ENCODE measurements at places on chromosomes 13 and 19.
A peak's percentile ranks its signal among the peaks of the same experiment; 100 is the strongest.

DNA sequence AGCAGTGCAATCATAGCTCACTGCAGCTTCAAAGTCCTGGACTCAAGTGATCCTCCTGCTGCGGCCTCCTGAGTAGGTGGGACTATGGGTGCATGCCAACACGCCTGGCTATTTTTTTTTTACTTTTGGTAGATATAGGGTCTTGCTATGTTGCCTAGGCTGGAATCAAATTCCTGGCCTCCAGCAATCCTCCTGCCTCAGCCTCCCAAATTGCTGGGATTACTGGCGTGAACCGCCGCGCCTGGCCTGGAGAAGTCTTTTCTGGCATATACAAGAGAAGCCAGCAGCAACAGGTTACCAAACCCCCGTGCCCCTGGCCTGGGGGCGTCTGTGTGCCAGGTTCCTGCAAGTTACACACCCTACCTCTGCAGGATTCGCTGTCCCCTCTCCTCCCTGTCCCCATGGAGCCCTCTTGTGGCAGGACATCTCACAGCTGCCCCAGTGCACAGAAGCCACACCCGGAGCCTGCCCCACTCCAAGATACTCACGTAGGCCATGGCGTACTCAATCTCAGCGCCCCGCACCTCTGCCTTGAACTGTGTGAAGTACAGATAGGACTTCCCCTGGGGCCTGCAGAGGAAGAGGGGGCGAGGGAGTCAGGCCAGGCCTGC is 9.9 kb downstream of the MYDGF start:
- DNase-seq: no peak

DNA sequence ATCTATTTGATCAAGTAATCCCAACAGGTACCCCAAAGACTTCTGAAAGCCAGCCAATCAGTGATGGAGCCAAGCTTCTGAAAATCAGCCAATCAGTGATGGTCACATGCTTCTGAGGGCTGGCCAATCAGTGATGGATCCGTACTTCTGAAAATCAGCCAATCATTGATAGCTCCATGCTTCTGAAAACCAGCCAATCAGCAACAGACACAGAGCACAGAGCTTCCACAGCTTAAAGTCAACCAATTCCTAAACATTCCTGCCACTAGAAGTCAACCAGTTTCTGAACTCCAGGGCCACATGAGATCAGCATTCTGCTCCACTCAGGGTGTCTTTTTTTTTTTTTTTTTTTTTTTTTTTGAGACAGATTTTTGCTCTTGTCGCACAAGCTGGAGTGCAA is 8.2 kb upstream of the HSD17B14 start:
- DNase-seq: no peak

DNA sequence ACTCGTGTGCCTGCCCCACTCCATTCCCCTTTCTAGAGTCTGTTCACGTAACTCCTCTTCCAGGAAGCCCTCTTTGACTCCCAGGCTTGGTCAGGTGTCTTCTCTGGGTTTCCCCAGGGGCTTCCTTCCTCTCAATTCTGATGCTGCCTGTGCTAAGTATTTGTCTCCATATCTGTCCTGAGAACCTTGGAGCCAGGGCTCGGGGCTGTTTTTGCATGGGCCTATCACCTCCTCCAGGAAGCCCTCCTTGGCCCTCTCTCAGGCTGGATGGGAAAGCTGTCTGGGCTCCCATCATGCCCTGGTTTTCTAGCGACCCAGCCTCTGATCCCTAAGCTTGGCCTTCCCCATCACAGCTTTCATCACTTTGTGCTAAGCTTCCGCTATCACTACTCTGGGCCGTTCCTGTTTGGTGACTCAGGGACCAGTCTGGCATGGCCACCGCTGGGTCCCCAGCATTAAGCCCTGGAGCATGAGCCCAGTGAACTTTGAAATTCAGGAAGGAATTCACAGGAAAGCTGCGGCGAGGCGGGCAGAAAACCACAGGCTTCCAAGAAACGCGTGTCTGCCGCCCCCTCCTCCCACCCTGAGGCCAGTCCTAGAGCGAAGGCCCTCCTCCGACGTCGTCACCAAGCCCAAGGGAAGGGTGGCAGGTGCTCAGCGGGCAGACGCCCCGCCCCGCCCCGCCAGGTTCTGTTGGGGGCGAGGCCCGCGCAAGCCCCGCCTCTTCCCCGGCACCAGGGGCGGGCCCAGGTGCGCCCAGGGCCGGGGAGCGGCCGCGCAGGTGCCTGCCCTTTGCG is 486 bp upstream of the SPINT2 start:
- DNase-seq: no peak

- no peak for DNase-seq
Measured at GRCh38 chr13:41212881-41213280, 18.5 kb upstream of the KBTBD7 start.

GRCh38 chr19:6694147-6694815 is 24.3 kb upstream of the TNFSF14 start:
- DNase-seq: no peak

DNA sequence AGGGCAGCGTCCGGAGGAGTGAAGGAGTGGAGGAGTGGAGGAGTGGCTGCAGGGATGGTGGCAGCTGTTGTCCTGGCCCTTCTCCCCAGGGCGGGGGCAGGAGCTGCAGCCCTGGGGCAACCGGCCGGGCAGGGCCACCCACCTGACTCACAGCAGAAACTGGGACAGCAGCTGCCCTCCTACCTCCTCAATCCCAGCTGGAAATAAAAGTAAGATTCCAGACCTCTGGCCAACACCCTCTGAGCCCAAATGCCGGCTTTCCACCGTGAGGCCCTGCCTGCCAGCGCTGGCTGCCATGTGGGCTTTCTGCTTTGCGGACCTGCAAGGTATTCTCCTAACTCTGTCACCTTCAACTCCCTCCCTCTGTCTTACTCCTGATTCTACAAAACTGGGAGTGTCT is 3.3 kb upstream of the CLPP start:
- DNase-seq: no peak

DNA sequence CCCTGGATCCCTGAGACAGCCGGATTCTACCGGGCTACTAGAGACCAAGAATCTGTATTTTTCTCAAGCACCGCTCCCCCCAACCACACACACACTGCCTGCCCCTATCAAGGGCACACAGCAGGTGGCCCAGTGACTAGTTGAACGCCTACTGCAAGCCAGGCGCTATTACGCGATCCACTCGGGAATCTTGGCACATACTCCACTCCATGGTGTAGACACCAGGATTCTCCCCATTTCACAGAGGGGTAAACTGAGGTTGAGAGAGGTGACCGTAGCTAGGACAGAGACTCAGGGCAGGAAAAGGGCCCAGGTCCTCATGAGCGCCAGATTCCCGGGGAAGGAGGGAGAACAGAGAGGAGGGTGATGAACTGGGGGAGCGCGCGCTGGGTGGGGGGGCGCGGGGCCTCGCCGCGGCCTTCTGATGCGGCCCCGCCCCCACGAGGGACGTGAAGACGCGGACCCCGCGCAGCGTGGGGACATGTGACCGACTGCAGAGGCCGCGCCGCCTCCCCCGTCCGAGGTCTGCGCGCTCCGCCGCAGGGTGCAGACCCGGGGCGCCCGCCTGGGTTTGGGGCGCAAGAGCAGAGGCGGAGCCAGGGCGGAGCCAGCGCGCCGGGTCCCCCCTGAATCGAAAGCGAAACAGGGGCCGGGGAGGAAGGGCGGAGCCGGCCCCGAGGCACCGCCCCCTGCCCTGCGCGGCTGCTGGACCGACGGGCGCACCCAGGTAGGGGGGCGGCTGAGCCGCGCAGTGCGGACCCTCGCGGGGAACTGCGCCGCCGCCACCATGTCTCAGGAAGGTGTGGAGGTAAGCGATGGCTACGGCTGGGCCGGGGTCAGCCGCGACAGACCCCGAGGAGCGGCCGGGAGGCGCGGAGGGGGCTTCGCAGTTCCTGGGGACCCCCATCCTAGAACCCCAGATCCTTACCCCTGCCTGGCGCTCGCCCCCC is at the start of gene SHFL:
Gene SHFL (plus strand): TSS at position 677 of the 950 bp plus-strand sequence. CDS start 111 bp downstream, at position 788.
- DNase-seq: peak; percentile 47

GRCh38 chr19:14003251-14004055 is 2.7 kb downstream of the RFX1 start:
- DNase-seq: no peak

DNA sequence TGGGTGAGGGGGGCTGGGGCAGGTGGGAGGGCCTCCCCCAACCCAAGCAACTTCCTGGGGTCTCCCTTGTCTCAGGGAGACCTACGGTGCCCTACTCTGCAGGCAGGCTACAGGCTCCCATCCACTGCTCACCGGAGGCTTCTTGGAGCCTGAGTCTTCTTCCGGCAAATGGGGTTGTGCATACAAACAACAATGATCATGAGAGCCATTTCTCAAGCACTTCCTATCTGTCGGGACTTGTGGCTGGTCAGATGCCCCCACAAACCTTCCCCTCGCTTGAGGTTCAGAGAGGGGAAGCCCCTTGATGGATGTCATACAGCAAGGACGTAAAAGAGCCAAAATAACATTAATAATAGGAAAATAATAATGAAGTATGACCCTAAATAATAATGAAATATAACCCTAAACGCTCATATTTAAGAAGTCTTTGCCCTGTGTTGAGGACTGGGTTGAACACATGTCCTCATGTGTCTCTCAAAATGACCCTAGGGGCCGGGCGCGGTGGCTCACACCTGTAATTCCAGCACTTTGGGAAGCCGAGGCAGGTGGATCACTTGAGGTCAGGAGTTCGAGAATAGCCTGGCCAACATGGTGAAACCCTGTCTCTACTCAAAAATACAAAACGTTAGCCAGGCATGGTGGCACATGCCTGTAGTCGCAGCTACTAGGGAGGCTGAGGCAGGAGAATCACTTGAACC is 727 bp downstream of the CD37 start:
- DNase-seq: no peak

DNA sequence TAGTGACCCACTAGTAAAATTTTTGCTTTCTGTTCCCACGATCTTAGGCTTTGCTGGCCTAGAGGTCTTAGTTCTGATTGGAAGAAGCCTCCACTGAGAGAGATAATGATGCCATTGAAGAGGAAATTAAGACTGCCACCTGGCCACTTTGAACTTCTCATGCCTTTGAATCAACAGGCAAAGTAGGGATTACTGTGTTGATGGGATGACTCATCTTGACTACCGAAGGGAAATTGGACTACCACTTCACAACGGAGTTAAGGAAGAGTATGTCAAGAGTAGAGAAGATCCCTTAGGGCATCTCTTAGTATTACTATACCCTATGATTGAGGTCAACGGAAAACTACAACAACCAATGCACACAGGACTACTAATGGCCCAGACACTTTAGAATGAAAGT is 12.7 kb upstream of the FREM2 start:
- DNase-seq: no peak

DNA sequence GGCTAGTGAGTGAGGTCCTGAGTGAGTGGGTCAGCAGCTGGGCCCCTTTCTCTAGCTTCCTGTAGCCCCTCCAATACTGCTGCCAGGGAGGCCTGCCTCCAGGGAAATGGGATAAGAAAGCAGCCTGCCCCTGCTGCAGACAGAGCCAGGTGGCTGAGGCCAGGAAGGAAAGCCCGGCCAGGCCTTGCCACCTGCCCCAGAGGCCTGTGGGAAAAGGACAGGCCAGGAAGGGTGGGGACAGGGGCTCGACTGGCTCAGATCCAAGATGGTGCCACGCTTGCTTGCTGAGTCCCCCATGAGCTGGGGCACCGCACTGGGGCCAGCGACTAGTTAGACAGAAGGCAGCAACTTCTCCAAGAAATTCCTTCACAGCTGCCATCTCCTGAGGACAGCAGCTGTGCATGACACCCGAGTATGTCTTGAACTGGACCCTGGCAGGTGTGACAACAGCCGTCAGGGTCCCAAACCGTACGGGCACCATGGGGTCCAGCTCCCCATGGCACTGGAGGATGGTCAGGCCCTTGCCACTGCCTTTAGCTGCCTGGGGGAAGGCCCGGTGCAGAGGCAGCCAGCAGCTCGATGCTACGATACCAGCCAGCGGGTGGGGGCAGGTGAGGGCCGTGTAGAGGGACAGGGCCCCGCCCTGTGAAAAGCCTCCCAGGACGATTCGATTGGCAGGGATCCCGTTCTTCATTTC is 5.1 kb upstream of the PRR36 start:
- DNase-seq: no peak

- no peak for DNase-seq
Measured at GRCh38 chr19:3546119-3546518, 7.1 kb downstream of the TEKTIP1 start.

GRCh38 chr19:22257381-22257780 is 28.9 kb upstream of the ZNF729 start:
- DNase-seq: no peak

GRCh38 chr19:12064590-12065538 is at the start of gene ZNF844:
Gene ZNF844, plus strand, starts transcription at chr19:12064731. Its CDS starts 143 bp downstream, at chr19:12064874.
- DNase-seq: peak; percentile 97

- no peak for DNase-seq
Measured at GRCh38 chr13:85333506-85334020, 465.7 kb downstream of the SLITRK6 start.

DNA sequence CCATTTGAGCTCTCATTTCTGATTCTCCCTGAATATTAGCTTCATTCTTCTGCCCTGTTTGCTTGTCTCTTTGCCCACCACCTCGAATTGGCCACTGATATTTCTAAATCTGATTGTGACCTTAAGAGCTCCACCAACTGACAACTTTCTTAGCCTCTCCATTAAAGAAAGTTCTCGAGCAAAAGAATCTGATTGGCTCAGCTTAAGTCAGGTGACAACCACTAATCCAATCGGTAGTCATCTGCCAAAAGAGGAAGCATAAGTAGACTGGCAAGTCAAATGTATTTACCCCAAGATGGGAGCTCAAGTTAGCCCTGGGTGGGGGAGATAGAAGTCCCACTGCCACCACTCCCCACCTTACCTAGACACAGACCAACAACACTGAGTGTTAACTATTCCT is 41.5 kb downstream of the NOTCH3 start:
- no peak for DNase-seq

- DNase-seq: no peak
Measured at GRCh38 chr19:36688058-36688457, 646 bp downstream of the ZNF567 start.

- DNase-seq: no peak
Measured at GRCh38 chr19:23093832-23094231, 23.0 kb upstream of the ZNF730 start.

DNA sequence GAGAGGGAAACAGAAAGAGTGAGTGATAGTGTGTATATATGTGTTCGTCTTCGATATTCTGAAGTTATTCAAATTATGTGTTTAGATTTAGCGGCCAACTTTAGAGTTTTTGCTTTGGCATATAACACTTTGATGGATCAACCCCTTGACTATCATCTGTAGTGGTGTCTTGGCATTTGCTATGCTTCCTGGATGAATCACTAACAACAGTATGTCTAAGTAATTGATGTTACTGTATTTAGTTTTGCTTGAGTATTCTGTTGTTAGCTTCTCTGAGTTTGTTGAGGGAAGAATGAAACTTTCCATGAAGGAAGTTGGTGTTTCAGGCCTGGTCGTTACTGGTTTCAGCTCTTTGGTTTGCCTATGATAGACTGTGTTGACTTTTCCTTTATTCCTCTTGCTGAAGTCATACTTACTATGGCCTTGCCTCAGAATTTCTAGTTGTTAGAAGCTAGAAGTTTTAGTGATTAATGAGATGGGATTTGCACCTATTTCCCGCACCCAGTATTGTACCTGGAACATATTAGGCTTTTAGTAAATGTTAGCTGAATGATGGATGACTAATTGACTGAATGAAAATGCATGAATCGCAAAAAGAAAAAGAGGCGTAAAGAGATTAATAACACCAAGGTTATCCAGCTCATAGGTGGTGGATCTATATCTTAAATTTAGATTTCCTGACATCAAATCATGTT is 20.7 kb downstream of the NDFIP2 start:
- DNase-seq: no peak

- DNase-seq: no peak
Measured at GRCh38 chr13:93951951-93952350, 527.5 kb downstream of the DCT start.
